Activated T-cell treated with anti-CD3 and anti-CD28 coated beads for 24 hours (primary cell): ENCODE measurements at places on chromosomes 6 and 20.

GRCh38 chr20:53826597-53827291 is 233.1 kb upstream of the ZNF217 start:
- DNase-seq, result no peak

GRCh38 chr6:24583463-24584381 is 62.3 kb downstream of the KIAA0319 start:
- DNase-seq, result peak; percentile 63

- no peak for DNase-seq
Measured at GRCh38 chr6:48713612-48714011, 602.6 kb upstream of the PTCHD4 start.

GRCh38 chr20:18724077-18724476 is 89.5 kb upstream of the SCP2D1 start:
- no peak for DNase-seq

GRCh38 chr20:49323622-49324238 is 45.9 kb upstream of the ZNFX1 start:
- DNase-seq, result no peak

- no peak for DNase-seq
Measured at GRCh38 chr20:14355791-14356190, 18.4 kb upstream of the FLRT3 start.

GRCh38 chr6:137734005-137734874 is 132.8 kb upstream of the TNFAIP3 start:
- DNase-seq, result no peak

DNA sequence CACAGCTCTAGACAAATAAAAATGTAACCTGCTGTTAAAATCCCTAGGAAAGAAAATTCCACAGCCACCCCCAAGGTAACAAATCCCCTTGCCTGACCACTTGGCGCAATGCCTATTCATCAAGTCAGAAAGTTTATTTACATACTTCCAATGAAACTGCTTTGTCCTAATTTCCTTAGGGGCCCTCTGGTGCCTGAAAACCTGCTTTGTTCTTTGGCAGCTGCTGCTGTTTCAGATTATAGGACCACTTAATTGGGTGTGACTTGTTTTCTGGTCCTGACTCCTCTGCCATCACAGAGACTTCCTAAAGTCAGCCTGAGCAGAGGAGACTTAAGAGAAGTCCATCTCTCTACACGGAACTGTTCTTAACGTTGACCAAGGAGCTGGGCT is 323.6 kb downstream of the UBE3D start:
- no peak for DNase-seq

- no peak for DNase-seq
Measured at GRCh38 chr6:100229512-100229911, 235.2 kb downstream of the SIM1 start.

GRCh38 chr6:226516-227073 is 65.7 kb upstream of the DUSP22 start:
- DNase-seq, result no peak

- DNase-seq, result no peak
Measured at GRCh38 chr6:56528412-56528841, 114.3 kb downstream of the DST start.

DNA sequence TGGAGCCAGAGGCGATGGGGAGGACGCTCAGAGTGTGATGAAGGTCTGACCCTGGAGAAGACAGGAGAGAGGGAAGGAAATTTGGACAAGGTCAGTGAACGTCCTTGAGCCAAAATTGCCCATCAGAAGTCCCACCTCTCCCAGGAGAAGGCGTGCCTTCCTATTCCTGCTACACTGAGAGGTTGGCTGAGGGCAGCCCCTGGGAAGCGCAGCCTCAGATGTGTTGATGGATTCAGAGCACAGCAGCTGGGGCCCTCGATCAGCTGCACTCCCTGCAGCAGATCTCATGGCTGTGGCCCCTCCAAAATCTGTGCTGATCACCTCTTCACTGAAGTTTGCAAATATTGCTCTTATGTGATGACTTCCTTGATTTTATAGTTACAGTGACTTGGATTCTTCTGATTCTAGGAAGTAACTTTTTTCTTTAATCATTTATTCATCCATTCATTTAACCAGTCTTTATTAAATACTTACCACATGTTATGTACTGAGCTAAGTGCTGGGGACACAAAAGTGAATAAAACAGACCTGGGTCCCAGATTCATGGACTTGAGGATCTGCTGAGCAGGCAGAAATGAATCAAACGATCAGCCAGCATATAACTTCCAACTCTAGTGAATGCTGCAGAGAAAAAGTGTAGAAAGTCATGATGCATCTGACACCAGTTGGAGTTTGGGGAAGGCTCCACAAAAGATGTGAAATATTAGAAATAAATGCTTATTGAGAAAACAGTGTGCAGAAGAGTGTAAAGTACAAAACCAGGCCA is 69.6 kb upstream of the ARMC2 start:
- DNase-seq, result no peak

- no peak for DNase-seq
Measured at GRCh38 chr6:125749865-125750691, 646 bp downstream of the HEY2 start.

GRCh38 chr6:15284743-15285142 is 38.9 kb downstream of the JARID2 start:
- no peak for DNase-seq

DNA sequence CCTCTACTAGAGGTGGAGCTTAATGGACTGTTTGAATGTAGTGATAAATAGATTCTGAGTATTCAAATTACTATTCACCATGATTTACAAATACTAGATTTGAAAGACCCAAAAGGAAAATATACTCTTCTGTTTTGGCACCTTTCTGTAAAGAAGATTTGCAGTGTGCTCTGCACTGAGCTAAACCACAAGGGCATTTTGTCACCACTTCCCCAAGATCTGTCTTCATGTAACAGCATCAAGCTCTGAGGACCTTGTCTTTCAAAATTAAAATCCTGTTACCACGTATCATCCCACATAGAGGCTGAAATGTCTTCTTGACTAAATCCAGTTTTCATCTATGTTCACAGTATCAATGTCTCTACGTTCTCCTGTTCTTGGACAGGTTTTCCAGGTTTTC is 3.3 kb upstream of the PGK2 start:
- no peak for DNase-seq

- no peak for DNase-seq
Measured at GRCh38 chr6:157527471-157527907, 146.5 kb downstream of the ZDHHC14 start.

DNA sequence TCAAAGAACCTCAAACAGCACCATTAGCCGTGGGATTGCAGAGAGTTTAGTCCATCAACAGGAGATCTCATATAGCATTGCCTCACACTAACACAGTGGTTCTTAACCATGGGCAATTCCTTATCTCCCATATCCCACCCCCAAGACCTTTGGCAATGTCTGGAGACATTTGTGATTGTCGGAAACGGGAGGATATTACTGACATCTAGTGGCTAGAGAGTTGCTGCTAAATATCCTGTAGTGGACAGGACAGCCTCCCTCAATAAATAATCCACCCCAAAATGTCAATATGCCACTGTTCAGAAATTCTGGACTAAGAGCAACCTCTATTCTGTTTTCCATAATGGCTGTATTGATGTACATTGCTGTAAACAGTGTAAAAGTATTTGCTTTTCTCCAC is 210.1 kb upstream of the CCN2 start:
- no peak for DNase-seq

- no peak for DNase-seq
Measured at GRCh38 chr6:146423452-146423851, 120.2 kb upstream of the RAB32 start.

DNA sequence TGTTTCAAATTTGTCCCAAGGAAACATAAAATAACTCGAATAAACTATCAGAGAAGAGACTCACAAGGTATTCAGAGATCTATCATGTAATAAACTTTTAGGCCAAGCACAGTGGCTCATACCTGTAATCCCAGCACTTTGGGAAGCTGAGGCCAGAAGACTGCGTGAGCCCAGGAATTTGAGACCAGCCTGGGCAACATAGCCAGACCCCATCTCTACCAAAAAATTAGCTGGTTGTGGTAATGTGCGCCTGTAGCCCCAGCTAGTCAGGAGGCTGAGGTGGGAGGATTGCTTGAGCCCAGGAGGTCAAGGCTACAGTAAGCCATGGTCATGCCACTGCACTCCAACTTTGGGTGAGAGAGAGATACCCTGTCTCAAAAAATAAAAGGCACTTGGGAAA is 79.2 kb upstream of the GCM1 start:
- no peak for DNase-seq

GRCh38 chr6:9702914-9703313 is 712.0 kb downstream of the TFAP2A start:
- no peak for DNase-seq

- DNase-seq, result no peak
Measured at GRCh38 chr20:15642676-15643075, 930.6 kb downstream of the KIF16B start.

GRCh38 chr6:33692760-33693158 is 18.7 kb downstream of the UQCC2 start:
- DNase-seq, result peak; percentile 37

- no peak for DNase-seq
Measured at GRCh38 chr6:37826188-37826587, 6.7 kb downstream of the ZFAND3 start.

GRCh38 chr6:2560917-2561698 is 189.6 kb downstream of the MYLK4 start:
- no peak for DNase-seq

DNA sequence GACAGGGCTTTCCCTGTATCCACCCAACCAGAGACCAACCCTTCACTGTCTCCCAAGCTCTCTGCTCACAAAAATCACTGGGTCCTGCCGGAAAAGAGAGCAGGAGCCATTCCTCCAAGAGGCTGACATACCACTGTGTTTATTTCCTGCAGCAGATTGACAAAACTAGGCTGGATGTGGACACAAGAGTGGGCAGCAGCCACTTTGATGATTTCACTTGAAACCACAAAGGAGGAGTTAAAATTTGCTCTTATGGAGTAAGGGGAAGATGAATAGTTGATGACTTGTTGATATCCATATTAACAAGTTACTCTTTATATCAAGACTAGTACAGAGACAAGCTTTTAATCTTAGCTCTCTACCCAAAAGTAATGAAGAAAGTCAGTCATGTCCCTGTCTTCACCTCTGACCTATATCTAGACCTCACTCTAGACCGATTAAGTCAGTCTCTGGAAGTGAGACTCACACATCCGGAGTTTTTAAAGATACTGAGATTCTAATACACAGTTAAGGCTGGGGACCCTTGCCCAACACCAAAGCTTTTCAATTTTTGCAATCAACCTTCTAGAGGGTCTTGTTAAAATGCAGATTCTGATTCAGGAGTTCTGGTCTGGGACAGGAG is 73.8 kb downstream of the SCML4 start:
- no peak for DNase-seq

DNA sequence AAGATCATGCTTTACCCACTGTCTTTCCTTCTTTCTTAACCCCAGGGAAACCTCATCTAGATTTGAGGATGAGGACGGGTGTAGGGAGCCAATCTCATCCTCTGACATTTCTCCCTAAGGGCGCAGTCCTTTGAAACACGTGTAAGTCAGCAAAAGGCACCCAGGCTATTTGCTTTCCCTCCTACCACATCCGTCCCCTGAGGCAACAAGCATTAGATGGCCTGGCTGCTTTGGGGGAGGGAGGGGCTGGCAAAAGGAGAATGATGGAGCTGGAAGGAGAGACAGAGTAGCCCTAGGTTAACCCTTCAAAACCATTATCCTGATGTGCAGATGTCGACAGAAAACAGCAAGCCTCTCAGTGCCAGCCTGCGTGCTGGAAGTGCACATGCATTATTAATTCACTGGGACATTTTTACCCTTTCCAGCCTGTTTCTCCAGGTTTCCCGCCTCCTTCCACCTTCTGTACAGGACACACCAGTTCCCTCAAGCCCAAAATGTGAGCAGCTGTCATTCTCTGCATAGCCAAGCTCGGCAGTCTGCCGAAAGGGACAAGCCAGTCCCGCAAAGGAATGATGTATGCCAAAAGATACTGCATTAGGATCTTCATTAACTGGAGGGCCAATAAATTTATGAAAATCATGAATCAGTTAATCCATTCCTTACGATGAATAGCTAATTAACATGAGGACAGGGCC is 547.2 kb downstream of the CD83 start:
- DNase-seq, result no peak

- no peak for DNase-seq
Measured at GRCh38 chr6:143003676-143004075, 57.0 kb upstream of the AIG1 start.

GRCh38 chr20:3313683-3314065 is 74.7 kb upstream of the SLC4A11 start:
- DNase-seq, result no peak

DNA sequence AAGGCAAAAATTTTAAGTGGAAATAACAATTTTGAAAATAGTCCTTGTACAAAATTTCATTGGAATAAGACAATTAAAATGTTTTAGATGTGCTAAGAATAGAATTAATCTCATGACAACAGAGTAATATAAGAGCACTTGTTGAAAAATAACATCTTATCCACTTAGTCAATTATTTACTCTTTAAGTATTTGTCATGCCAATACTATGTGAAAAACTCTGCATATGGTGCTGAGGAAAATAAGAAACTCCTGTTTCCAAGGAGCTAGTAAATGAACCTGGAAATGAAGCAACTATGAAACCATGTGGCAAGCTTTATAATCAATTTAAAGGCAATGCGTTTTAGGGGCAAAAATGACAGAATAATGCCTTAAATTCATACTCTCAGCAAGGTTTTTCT is 42.7 kb upstream of the HCRTR2 start:
- DNase-seq, result no peak

- no peak for DNase-seq
Measured at GRCh38 chr20:37749620-37750403, 56.0 kb downstream of the CTNNBL1 start.

GRCh38 chr6:97026298-97026697 is 101.8 kb downstream of the KLHL32 start:
- no peak for DNase-seq

DNA sequence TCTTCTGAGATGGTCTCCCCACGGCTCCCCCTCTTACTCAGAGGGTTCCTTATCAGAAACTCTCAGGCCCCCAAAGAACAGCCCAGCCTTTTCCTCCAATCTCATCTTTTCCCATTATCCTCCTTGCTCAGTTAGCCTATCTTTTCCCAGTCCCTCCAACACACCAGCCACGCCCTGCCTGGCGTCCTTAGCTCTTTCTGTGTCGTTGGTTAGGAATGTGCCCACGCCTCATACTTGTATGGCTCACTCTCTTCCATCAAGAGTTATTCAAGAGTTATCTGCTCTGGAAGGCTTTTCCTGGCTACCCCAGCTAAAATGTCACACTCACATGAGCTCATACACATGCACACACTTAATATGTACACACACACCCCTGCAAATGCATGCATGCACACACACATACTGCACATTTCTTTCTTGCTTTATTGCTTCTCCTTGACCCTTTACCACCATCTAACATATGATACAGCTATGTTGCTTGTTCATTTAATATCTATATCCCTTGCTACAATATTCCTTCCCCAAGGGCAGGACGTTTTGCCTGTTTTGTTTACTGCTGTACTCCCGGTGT is 37.6 kb downstream of the SLC2A10 start:
- no peak for DNase-seq

- no peak for DNase-seq
Measured at GRCh38 chr6:19925533-19925932, 88.4 kb downstream of the ID4 start.

DNA sequence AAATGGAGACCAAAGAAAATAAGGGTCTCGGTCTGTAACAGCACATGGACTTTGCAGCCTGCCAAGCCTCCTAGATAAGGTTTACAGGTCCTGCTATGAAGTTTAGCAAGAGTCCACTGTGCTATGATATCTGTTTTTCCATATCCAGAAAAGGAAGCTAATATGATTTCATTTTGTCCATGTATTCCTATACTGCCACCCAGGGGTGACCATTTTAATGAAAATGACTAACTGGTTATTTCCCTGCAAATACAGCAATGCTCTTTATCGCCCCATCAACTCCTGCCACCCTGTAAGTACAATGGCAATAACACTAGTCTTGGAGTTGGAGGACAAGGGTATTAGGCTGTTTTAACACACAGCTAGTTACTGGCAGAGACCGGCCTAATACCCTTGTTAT is 115.2 kb upstream of the GLP1R start:
- DNase-seq, result no peak
